IPS DF 19.7 (cell line): ENCODE measurements at places on chromosomes 7 and 10.

DNA sequence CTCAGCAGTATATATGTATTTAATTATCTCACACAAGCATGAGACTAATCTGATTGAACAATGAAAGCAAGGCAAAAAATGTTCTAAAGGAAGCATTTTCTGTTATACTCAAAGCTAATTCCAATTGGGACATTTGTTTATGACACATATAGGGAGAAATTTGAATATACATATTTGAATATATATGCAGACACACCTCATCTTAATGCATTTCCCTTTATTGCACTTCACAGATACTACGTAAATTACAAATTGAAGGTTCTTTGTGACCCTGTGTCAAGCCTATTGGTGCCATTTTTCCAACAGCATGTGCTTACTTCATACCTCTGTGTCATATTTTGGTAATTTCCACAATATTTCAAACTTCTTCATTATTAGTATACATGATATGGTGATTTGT is 132.1 kb upstream of the STEAP1 start:
- DNase-seq, result no peak

- DNase-seq, result no peak
Measured at GRCh38 chr7:108415821-108416536, 40.3 kb downstream of the NRCAM start.

DNA sequence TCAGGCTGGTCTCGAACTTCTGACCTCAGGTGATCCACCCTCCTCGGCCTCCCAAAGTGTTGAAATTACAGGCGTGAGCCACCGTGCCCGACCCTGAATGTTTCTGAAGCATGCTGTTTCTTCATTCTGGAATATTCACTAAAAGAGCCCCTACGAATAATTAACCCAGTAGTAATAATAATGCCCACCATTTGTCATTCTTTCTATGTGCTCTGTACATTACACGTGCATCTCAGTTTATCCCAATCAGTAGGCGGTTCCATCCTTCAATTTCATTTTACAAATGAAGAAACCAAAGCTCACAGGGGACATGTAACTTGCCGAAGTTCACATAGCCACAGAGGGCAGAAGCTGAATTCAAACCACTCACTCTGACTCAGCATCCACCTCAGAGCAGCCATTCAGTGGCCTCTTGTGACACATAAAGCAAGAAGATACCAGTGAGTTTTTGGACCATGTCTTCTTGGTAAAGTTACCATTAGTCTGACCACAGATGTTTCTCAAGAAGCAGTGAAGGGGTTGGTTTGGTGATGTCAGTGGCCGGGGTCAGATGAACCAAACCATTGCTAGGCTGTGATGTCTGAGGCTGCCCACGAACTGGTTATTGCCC is 71.9 kb upstream of the DUSP5 start:
- DNase-seq, result no peak

DNA sequence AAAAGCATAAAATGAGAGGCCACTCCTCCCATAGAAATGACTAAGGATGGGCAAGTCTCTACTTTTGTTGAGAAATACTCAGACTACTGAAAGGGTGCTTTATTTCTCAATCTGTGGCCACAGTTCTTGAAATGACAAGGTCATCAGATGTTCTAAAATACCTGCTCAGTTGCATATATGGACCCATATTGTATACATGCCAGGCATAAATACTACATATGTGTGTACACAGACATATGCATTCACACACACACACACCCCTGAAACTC is 691.5 kb upstream of the SORCS1 start:
- no peak for DNase-seq

DNA sequence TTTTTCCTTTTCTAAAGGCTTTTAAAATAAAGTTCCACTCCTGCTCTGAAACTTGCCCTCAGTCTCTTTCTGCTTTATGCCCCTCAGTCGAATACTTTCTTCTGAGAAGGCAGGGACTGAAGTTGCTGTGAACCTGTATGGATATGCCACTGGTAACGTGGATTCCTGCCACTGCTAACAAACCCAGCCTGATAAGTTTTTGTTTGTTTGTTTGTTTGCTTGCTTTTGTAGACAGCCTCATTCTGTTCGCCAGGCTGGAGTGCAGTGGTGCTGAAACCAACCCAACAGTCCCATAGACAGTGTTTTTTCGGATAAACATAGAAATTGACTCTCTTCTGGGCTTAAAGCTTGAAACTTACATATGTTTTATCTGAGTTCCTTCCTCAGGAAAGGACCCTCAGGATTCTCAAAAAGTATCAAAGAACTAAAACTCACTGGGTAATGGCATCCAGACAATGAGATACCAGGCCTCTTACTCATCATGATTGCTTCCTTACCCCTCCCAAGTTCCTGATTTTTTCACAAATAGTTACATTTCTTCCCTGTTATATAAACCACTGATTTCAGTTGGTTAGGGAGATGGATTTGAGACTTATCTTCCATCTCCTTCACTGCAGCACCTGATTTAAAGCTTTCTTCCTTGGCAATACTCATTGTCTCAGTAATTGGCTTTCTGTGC is 273.6 kb downstream of the SDHAF3 start:
- DNase-seq, result no peak

DNA sequence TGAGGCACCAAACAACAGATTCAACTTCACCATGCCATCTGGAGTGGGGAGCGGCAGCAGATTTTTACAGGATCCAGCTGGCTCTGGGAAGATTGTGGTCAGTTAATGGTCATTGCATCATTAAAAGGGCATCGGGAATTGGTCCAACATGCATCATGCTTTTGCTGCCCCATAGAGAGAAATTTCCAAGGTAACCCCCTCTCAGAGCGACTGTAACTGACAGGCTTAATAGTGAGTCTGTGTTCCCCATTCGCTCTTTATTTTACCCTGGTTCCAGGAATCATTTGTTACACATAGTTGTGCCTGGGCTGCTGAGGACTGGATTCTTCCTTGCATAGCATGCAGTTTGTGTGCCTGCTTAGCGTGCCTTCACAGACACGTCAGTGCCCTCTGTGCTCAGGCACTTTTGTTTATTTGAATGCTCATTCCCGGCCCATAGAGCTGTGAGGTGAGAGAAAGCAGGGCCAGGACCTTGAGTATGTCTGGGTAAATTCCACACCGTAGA is 49.9 kb downstream of the CDHR3 start:
- no peak for DNase-seq

GRCh38 chr10:28200775-28201174 is 102.1 kb downstream of the MPP7 start:
- no peak for DNase-seq
